Naive thymus-derived CD4-positive, alpha-beta T cell (primary cell): ENCODE measurements at places on chromosomes 5 and 9. TPM values are rescaled to one million over a fixed set of nuclear protein-coding genes. Genes with fewer than 3 reads are reported as not detected.

GRCh38 chr5:86125731-86126601, 491.8 kb upstream of the COX7C start:
- H3K4me3 ChIP-seq = no peak overlapping the region
- H3K4me1 ChIP-seq = no peaks in the 10 kb centered on the region

GRCh38 chr9:37575511-37575914, 667 bp downstream of the FBXO10 start:
- DNase-seq = no peak
- H3K4me1 ChIP-seq = peaks cover 8% of the 10 kb centered on the region
- H3K4me3 ChIP-seq = peak overlapping the region; percentile 66
- H3K36me3 ChIP-seq = no peaks in the 10 kb centered on the region
- H3K27ac ChIP-seq = no peak overlapping the region

DNA sequence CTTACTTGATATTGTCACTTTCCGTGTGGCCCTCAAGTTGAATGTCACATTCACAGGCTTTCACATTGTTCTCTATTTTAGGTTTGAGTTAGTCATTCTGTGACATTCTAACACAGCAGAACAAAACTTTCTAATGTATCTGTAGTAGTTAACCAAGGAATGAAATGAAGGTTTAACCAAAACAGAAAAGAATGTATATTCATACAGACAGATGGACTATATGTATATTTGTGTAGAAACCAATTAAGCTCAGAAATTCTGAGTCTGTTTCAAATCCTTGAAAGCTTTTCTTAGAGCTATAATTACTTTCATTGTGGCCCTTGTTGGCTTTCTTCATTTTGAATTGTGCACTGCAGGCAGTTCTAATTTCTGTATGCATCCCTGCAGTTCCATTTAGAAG, 654.7 kb downstream of the LRRC70 start:
- no peaks in the 10 kb centered on the region for H3K36me3 ChIP-seq
- H3K27ac ChIP-seq = no peak overlapping the region
- DNase-seq = no peak
- H3K4me1 ChIP-seq = no peaks in the 10 kb centered on the region
- no peak overlapping the region for H3K4me3 ChIP-seq
- H3K27me3 ChIP-seq = no peaks in the 10 kb centered on the region

- H3K4me1 ChIP-seq = no peaks in the 10 kb centered on the region
- DNase-seq = no peak
- no peak overlapping the region for H3K4me3 ChIP-seq
- no peaks in the 10 kb centered on the region for H3K36me3 ChIP-seq
- no peaks in the 10 kb centered on the region for H3K27me3 ChIP-seq
- H3K27ac ChIP-seq = no peak overlapping the region
These were observed 42.7 kb downstream of the CYLC2 start for GRCh38 chr9:103037508-103038477.

The LEAP2 gene
- 9.9 TPM for total RNA-seq

The TAF1L gene
- total RNA-seq = not detected

The NSG2 gene
- total RNA-seq = not detected in 2 replicates
